ENCODE measurements at places on chromosomes 5 and 9.

- no peak for DNase-seq
Observed at GRCh38 chr5:56123531-56124243, 109.4 kb downstream of the ANKRD55 start.

DNA sequence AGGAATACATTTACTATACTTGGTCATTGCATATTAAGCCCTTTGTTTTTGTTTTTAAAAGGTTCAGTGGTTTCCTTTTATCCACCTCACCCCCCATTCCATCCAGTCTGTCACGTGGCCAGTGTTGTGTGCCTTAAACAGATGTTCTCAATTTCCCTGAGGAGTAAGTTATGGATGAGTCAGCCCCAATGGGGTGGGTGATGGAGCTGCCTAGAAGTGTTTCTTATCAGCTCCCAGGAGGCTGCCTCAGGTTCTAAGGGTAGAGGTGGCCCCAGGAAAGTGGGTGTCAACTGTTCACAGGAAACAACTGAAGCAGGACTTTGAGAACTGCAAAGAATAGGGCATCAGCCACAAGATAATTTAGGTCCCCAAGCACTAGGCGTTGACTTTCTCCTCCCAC, 41.1 kb downstream of the ACTBL2 start:
- DNase-seq = no peak

DNA sequence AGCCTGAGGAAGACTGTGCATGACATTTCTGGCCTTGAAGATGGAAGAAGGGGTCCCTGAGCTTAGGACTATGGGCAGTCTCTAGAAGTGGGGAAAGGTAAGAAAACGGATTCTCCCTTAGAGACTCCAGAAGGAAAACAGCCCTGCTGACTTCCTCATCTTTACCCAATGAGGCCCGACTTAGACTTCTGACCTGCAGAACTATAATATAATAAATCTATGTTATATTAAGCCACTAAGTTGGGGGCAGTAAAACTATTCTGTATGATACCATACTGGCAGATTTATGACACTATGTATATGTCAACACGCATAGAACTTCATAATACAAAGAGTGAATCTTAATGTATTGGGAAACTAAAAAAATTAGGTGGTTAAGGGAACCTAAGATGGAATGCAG, 422.0 kb downstream of the PLK2 start:
- no peak for DNase-seq

DNA sequence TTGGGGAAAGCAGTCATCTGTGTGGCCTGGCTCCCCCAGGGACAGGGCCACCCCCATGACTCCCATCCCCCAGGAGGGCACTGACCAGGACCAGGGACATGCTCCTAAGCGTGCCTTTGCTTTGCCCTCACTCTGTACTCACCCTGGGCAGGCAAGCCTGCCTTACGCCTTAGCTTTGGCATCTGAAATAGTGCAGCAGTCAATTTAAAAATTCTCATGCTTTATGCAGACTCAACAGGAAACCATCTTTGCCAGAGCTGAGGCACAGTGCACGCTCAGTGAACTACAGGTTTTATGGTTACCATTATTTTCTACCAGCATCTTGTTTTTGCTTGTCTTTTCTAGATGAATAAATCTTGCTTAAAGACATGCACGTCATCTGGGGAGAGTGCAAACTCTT, 323.5 kb downstream of the IRX2 start:
- no peak for DNase-seq

DNA sequence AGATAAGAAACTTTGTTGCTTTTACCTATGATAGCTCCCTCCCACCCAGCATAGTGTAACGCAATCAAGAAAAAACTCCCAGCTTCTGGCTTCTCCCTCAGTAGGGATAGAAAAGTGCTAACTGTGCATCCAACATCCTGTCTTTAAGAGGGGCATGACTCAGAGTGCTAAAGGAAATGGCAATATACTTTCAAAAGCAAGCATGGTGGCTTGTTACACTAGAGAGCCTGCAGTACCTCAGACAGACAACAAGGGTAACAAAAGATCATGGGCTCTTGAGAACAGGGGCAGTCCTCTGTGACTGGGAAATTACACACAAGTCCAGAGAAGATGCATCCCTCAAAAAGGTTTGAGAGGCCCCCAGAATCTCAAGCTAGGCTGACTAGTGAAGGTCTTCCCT, 37.8 kb downstream of the PRELID2 start:
- no peak for DNase-seq

- DNase-seq = no peak
Observed at GRCh38 chr5:51621156-51621555, 237.9 kb downstream of the ISL1 start.

- no peak for DNase-seq
Observed at GRCh38 chr5:150021491-150022157, 21.1 kb downstream of the HMGXB3 start.

GRCh38 chr5:115817386-115817785, 927 bp upstream of the CDO1 start:
- DNase-seq = no peak

DNA sequence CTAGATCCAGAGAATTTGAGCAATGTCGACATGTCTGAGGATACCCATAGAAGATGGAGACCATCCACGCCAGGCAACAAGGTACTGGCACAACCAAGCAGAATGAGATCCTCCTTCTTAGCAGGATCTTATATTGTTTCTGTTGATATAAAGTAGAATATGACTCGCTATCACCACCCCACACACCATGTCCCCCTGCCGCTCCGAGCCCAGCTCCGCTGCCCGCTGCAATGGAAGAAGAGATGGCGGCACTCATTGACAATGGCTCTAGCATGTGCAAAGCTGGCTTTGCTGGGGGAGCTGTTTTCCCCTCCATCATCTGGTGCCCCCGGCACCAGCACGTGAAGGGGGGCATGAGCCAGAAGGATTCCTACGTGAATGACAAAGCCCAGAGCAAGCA, 49.5 kb upstream of the FBXL7 start:
- no peak for DNase-seq

- no peak for DNase-seq
Observed at GRCh38 chr5:68555907-68556681, 340.5 kb downstream of the PIK3R1 start.

- DNase-seq = no peak
Observed at GRCh38 chr9:131422241-131422792, 28.4 kb downstream of the PRRC2B start.

- DNase-seq = no peak
Observed at GRCh38 chr5:5422819-5423515, 490 bp downstream of the ICE1 start.

DNA sequence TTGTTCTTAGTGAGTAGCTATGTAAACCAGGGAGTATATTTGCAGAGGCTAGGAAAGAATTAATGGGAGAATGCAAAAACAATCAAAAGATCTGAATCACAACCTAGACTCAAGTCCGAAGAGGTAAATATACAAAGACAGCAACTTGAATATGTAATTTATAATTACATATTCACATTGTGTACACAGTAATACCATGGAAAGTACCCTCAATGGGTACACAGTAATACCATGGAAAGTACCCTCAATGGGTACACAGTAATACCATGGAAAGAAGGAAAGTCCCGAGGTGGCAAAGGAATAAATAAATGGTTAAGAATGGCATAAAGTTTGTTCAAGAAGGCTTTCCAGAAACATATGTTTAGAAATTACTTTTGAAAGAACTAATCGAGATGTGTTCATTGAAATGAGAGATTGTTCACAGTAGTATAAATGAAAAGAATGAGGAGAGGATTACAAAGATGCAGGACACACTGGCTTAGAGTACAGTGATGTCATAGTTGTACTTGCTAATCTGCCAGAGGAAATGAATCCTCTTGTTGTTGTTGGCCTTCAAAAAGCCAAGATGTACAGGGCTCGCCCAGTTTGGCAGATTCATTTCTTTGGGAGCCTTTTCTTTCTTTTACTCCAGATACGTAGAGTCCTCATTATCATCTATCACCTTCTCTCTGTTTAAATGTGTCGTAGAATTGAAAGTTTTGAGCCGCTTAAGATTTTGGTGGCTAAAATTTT, 116.0 kb downstream of the UNC13B start:
- DNase-seq = no peak

- DNase-seq = no peak
Observed at GRCh38 chr9:134304690-134305089, 21.6 kb upstream of the RXRA start.

- DNase-seq = no peak
Observed at GRCh38 chr5:65395526-65396155, 86.1 kb downstream of the ADAMTS6 start.

DNA sequence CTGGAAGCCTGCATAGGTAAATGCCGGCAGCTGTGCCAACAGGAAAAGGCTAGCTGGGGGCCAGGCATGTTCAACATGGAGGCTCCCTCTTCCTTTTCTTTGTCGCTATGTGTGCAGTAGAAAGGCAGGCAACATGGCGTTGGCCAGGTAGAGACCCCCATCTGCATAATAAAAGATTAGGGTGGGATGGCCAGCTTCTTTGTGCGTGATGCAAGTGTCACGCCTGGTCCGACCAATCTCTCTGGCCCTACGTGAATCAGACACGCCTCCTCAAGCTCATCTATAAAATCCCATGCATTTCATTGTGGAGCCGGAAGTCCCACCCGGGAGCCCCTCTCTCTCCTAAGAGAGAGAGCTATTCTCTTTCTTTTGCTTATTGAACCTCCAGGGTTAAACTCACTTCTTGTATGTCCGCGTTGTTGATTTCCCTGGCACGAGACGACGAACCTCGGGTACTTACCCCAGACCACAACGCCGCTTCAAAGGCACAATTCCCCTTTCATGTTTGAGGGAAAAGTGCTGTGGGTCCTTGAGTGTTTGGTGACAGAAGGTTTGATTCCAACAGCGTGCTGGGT, 25.0 kb upstream of the C5orf47 start:
- DNase-seq = no peak

DNA sequence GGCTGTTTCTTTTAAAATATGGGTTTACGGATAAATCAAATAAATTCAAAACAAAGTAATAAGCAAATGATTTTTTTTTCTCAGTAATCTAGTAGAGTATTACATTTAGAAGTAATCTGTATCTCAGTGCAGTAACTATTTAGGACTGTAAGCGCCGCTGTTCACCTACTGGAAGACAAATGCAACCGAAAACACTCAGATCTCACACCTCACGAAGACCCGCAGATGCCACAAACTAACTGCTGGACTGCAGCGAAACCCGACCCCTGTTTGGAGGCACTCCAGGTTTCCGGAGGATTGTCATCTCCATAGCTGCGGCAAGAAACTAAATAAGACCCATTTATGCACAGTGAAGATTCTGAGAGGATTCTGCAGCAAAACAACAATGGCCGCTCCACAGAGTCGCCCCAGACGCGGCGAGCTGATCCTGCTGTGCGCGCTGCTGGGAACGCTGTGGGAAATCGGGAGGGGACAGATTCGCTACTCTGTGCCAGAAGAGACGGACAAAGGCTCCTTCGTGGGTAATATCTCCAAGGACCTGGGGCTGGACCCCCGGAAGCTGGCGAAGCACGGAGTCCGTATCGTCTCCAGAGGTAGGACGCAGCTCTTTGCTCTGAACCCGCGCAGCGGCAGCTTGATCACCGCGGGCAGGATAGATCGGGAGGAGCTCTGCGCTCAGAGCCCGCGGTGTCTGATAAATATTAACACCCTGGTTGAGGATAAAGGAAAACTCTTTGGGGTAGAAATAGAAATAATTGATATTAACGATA, at the start of gene PCDHGA8:
PCDHGA8 (plus strand) TSS at position 205 of the 770 bp plus-strand sequence; CDS start at position 386, 181 bp downstream.
- no peak for DNase-seq

DNA sequence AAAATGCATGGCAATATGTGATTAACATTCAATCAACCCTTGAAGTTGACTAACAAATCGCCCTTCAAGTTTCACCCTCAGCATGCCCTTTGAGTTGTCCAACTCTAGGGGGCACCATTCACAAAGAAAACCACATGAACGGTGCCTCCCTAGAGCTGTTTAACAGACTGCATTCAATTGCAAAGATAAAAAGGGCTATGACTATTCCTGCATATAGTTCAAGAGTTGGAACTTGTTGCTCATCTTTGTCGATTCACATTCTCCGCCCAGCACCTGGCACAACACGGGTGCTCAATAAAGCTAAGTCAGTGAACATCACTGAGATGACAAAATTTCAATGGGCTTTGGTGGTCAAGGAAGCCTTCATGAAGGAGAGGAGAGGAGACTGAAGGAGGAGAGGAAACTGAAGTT, 69.6 kb upstream of the SLC30A5 start:
- DNase-seq = no peak

- DNase-seq = no peak
Observed at GRCh38 chr5:151923866-151924476, 680 bp downstream of the GLRA1 start.

DNA sequence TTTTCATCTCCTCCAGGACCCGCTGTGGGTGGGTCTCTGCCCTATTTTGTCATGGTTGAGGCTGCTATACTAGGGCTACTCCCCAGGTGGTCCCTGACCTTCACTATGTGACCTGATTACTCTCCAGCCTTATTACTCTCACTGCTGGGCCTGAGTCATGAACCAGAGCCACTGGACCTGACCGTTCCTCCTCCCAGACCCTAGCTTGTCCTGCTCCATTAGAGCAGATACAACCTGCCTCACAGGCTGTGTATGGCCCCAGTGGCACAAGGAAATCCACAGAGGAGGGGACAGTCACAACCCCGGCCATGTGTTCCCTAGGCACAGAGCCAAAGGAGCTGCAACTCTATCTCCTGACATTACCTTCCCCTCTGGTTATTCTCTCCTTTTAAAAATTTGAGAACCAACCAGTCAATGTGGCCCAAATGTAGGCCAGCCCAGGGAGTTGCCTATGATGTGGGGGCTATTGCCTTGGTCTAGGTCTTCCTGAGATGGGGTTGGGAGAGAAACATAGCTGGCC, 96.0 kb upstream of the FSTL4 start:
- no peak for DNase-seq

DNA sequence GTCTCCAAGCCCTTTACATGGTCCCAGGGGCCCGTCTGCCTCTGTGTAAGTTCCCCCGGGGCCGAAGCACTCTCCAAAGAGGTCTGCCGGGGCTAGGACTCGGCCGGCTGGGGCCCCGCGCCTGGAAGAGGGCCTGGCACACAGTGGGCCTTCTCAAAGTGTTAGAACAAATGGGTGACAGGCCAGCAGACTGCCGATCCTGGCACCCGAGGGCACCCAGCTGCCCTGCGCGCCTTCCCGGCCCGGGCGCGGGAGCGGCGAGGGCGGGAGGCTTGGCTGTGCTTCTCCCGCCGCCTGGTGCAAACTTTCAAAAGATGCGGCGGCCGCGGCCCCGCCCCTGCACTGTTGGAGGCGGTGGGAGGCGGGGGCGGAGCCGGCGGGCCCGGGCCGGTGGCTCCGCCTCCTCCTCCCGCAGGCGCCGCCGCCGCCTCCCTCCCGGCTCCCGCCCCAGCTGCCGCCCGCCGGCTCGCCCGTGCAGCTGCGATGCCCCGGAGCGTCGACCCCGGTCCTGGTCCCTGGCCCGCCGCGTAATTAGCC, at the start of gene NEURL1B:
NEURL1B (plus strand) TSS at position 442 of the 537 bp plus-strand sequence. CDS start 144 bp downstream, outside the sequence.
- DNase-seq = no peak

DNA sequence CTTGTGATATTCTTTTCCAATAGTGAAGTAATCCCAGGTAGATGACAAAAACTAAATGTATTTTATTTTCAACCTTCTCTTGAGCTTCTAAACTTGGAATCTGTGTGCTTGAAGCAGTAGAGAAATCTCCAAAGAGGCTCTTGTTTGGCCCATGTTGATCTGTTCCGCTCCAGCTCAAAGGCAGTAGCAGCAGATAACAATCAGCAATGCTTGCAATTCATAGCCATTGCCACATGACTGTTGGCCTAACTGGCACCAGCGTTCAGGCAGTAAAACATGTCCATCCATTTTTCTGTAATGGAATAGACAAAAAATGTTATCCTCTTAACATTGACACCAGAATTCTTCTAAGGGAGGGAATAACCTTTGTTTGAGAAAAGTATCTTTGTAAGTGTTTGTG, 270.7 kb upstream of the MSX2 start:
- DNase-seq = no peak

GRCh38 chr9:78806492-78807160, 509.7 kb downstream of the PSAT1 start:
- DNase-seq = no peak

GRCh38 chr5:56898213-56898612, 11.2 kb upstream of the SETD9 start:
- DNase-seq = no peak
